ENCODE measurements at places on chromosomes 5 and 9.

GRCh38 chr9:133528876-133529241, 4.1 kb upstream of the MYMK start:
- no peak for DNase-seq

- no peak for DNase-seq
These were observed 66.6 kb downstream of the C9orf152 start for GRCh38 chr9:110141227-110141793.

DNA sequence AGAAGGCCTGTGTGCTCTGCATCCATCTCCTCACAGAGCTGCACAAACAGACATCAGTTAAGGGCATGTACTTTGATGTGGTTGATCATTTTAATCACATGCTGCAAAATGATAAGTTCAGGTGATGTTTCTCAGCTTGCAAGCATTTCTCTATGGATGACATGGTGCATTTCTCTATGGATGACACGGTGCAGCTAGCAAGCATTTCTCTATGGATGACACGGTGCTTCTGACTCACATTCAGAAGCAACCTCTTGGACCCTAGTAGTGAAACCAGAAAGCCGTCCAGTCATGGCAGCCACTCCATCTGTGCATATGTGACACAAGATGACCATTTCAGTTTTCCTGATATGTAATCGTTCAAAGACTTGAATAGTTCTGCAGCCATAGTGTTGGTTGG, 24.1 kb upstream of the RNF20 start:
- no peak for DNase-seq

DNA sequence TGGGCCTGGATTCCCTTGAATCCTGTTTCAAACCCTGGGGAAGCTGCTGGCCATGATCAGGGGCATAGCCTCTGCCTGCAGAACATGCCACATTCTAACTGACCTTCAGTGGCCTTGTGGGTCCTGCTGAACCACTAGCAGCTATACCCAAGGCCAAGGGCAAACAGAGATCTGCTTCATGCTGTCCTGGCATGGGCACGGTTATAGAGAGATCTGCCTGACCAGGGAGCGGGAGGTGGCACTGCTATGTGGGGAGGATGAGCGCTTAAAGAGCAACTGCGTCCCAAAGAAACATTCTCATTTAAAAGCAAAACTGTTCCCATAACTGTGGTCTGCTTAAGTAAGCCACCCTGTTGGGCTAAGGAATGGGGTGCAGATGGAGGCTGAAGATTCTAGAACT, 36.5 kb upstream of the SYNPO start:
- DNase-seq, result no peak

- no peak for DNase-seq
These were observed 31.1 kb downstream of the ZNF484 start for GRCh38 chr9:92846662-92847145.

DNA sequence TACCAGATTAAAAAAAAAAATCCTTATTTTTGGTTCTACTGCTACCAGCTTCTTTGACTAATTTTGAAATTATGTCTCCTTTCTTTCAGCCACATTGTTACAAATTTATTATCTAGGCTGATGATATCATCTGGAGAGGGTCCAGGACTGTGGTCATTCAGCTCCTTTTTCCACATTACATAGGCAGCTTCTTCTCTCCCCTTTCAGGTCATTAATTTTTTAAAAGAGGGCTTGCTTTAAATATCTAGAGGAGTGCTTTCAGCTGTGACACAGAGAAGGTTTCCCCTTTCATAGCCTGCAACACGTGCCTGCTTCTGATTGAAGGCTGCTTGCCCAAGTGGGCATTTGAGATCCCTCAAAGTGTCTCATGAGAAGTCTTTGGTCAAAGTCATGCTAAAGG, 155.7 kb upstream of the PAPPA start:
- no peak for DNase-seq

- no peak for DNase-seq
These were observed 410 bp downstream of the GLIPR2 start for GRCh38 chr9:36136894-36137391.

GRCh38 chr9:79357616-79358015, 214.1 kb upstream of the TLE4 start:
- peak; percentile 38 for DNase-seq

DNA sequence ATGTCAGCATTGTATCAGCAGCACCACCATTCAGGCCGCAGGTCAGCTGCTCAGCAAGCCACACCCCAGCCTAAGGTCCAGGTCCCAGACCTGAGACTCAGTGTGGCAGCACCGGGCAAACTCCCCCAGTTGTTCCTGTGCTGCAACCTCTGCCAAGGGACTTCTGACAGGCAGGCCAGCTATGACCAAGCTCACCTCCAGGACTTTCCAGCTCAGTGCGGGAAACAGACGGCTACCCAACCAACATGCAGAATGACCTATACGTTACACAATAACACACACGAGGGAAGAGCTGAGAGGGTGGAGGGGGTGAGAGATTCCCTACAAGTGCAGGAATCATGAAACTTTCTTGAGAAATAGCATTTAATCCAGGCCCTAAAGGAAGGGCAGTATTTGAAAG, 143.7 kb downstream of the FSTL4 start:
- DNase-seq, result no peak

DNA sequence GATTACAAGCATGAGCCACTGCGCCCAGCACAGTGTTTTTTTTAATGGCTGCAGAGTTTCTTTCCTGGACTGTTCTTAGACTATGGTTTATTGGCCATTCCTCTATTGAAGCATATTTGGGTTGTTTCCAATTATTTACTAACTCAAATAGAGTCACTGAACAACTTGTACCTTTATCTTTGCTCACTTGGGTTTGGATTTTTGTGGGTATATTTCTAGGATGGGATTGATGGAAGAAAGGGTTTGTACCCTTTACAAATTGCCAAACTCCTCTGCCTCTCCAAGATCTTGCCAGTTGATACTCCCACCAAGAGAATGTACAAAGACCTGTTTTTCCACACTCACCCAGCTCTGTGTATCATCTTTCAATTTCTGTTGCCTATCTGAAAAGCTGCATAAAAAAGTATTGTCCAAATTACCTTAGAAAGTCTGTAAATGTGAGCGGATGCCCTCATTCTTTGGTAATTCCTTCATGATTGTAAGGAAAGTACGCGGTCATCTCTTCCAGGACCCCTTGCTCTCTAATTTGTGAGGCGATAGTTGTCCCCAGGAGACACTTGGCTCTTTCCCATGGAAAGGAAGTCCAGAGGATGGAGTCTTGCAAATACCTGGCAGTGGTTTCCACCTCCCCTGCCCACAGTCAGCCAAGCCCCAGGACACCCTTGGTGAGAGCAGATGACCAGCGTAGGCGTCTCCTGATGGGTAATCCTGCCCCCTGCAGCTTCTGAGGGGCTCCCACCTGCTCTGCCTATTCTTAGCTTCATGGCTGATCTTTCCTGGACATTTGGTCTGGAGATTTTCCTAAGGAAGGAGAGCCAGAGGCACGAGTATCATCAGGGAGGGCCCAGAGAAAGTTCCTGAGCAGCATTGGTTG, 33.0 kb downstream of the ARHGEF37 start:
- no peak for DNase-seq

GRCh38 chr9:94821098-94821887, 94.8 kb downstream of the AOPEP start:
- DNase-seq, result no peak

DNA sequence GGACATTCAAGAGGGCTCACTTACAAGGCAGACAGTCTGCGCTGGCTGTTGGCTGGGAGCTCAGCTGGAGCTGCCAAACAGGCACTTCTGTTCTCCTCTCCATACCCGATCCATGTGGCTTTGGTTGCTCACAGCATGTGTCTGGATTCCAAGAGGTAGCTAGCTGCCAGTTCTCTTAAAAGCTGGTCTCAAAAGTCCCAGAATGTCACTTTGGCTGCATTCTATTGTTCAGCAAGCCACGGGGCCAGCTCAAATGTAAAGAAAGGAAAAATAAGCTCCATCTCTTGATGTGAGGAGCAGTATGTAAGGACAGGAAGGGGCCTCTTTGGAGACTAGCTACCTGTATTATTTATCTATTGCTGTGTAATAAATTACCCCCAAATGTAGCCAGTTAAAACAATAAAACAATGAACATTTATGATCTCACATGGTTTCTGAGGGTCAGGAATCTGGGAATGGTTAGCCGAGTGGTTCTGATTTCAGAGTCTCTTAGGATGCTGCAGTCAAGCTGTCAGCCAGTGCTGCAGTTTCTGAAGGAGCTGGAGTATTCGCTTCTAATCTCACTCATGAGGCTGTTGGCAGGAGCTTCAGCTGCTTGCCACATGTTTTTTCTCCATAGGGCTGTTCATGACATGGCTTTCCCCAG, 112.7 kb upstream of the CLINT1 start:
- no peak for DNase-seq

- DNase-seq, result no peak
These were observed 35.0 kb downstream of the TMOD1 start for GRCh38 chr9:97536480-97536879.

Measured in CD4-positive, alpha-beta T cell treated with Interleukin-1 beta for 1 hour (primary cell).